ENCODE measurements at places on chromosomes 3 and 15.

GRCh38 chr3:151816091-151816604, 2.2 kb downstream of the AADAC start:
- no peak for DNase-seq

DNA sequence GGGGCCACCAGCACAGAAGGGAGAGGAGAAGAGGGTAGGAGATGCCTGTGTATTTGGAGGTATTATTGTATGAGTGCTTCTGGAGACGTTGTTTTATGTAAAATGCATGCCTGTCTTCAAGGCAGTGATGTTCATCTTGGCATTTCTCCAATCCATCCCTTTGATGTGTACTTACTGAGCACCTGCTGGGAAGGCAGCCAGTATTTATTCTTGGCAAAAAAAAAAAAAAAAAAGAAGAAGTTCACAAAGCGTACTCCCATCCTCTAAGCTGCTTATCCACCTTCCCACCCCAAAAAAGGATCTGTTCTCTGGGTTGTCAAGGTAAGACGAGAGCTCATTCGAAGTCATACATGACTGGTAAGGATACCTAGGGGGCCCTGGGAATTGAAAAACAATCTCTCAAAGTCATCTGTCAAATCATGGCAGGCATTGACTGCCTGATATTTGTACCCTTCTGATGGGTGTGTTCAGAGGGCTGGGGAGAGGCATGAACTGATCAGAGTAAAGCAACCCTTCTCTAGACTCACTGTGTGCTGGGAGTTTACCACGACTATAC, 30.0 kb upstream of the SLC6A1 start:
- no peak for DNase-seq

- DNase-seq: no peak
Measured at GRCh38 chr3:2652386-2652785, 457.8 kb downstream of the IL5RA start.

DNA sequence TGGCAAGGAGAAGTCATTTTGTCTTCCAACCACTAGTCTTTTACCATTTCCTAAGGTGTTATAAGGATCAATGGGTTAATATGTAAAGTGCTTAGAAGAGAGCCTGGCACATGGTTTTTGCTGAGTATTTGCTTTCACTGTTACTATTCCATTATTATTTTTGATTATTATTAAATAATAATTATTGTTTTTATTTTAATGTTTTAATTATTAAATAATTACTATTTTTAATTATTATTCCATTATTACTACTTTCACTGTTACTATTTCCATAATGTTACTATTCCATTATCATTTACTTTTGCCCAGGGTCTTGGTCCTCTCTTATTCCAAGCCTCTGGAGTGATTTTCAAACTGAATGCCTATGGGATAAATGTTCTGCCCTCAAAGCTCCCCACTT, 48.5 kb downstream of the FSTL1 start:
- no peak for DNase-seq

- DNase-seq: no peak
Measured at GRCh38 chr15:52788099-52788986, 1.8 kb downstream of the ONECUT1 start.

GRCh38 chr15:85576392-85576791, 196.0 kb downstream of the AKAP13 start:
- DNase-seq: no peak

GRCh38 chr3:184395320-184395660, 15.4 kb downstream of the CHRD start:
- no peak for DNase-seq

DNA sequence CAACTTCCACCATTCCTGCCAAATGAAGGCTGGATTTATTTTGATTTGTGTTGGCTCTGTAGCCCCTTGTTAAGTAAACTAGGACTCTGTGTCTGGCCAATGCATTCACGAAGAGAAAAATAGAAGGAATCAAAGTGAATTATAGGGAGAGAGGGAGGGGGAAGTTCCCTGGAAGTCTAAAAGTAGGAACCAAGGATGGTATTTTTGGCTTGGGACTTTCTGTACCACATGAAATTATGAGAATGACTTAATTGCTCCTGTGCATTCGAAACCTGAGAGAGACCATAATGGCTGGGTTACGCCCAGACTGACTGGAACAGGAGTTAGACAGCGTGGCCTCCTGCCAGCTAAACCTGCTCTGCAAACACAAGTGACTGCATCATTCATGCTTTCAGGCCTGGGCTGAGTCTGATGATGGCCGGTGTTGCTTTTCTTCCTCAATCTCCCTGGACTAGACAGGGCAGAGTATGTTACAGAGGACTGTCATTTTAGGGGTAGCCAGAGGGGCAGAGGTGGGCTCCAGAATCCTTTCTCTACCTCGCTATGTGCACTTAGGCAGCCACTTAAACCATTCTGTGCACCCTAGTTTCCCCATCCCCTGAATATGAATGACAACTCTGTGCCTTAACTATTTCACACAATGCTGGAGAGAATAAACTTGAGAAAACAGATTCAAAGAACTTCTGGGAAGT, 58.9 kb downstream of the MYO1E start:
- no peak for DNase-seq

DNA sequence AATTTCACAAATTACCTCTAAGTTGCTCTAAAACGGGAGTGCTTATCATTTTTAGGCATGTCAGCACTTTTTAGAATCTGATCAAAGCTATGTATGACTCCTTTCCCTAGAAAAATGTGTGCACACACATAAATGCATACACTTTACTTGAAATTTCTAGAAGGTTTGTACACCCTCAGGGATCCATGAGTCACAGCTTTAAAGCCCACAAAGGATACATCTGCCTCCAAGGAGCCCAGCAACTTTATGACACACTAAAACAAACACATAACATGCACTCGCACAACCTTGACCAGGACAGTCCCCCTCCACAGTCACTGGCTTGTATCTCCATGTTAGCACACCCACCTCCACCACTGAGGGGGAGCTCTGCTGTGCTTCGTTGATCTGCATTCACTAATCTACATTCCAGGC, 722.0 kb upstream of the CFAP20DC start:
- no peak for DNase-seq

DNA sequence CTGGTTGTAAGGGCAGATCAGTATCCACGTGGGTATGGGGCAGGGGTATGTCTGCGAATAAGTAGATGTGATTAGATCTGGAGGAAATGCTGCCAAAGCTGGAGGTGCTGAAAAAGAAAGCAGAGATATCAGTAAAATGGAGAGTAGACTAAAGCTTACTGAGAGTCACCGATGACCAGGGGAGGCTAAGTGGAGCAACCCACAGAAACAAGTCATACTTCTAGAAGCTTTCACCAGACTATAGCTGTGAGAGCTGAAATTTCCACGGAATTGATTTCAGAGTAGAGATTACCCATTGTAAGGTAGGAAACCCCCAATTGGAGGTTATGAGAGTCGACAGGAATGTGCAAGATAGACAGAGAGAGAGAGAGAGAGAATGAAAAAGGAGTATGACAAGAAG, 27.5 kb downstream of the ONECUT1 start:
- no peak for DNase-seq

GRCh38 chr3:46184469-46184868, 23.6 kb downstream of the CCR1 start:
- peak; percentile 23 for DNase-seq

- peak; percentile 13 for DNase-seq
Measured at GRCh38 chr15:77944002-77944867, 133.3 kb downstream of the TBC1D2B start.

DNA sequence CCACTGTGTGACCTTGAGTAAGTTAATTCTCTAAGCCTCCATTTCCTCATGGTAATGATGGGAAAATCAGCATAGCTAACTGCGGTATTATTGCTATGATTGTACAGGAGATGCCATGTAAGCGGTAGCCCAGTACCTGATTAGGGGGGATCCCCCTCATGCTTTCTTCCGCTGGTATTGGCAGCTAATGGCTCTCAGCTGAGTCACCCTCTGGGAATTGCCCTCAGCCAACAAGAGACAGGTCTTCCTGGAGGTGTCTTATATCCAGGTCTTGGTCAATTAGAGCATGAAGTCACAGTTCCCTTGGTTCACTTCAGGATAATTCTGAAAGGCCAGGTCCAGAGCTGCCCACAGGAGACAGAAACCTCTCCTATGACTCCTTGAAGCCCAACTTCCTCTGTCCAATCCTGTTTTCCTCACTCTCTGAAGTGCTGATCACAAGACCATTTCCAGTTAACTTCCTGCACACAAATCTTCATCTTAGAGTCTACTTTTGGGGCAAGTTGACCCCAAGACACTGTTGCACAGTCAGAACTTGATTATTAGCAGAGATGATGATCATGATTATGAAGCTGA, 724.7 kb upstream of the ZNF385D start:
- no peak for DNase-seq

GRCh38 chr3:182451871-182452270, 341.4 kb upstream of the ATP11B start:
- no peak for DNase-seq

DNA sequence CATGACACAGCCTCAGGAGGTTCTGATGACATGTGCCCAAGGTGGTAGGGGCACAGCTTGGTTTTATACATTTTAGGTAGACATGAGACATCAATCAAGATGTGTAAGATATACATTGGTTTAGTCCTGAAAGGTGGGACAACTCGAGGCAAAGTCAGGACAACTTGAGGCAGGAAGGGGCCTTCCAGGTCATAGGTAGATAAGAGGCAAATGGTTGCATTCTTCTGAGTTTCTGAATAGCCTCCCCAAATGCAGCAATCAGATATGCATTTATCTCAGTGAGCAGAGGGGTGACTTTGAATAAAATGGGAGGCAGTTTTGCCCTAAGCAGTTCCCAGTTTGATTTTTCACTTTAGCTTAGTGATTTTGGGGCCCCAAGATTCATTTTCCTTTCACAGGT, 91.6 kb downstream of the CHCHD4 start:
- DNase-seq: no peak

GRCh38 chr15:95296643-95297042, 1033.9 kb upstream of the NR2F2 start:
- no peak for DNase-seq

- no peak for DNase-seq
Measured at GRCh38 chr3:150362515-150363302, 45.4 kb upstream of the TSC22D2 start.

- no peak for DNase-seq
Measured at GRCh38 chr15:26690778-26691177, 82.1 kb downstream of the GABRB3 start.

- no peak for DNase-seq
Measured at GRCh38 chr3:29301332-29302019, 20.6 kb downstream of the RBMS3 start.

Measured in HCT116 (cell line).